ENCODE measurements at places on chromosomes 13 and 19.

- DNase-seq: no peak
Measured at GRCh38 chr13:91745967-91746366, 347.5 kb downstream of the GPC5 start.

DNA sequence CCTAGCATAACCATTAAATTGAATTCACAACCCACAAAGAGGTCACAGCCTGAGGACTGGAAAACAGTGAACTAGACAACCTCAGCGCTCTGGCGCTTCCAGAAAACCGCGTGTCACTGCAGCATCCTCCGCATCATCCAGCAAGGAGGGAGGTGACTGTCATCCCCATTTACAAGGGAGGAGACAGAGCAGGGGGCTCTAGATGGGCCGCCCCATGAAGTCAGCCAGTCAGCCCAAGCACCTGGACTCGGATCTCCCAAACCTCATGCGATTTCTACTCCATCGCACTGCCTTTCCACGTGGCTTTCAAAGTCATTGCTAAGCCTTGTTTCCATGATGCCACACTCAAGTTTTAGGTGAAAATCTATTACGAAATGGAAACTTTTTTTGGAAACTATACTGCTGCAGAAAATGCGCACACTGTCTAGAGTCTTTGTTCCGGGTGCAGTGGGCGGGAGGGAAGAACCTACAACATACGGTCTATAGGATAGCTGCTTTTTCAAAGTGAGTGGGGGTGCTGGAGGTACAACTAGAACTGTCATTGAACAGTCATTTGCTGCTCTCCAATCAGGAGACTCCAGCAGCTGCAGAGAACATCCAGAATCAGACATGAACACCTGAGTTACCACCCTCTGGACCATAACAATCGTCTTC, 2.8 kb downstream of the AP3D1 start:
- no peak for DNase-seq

DNA sequence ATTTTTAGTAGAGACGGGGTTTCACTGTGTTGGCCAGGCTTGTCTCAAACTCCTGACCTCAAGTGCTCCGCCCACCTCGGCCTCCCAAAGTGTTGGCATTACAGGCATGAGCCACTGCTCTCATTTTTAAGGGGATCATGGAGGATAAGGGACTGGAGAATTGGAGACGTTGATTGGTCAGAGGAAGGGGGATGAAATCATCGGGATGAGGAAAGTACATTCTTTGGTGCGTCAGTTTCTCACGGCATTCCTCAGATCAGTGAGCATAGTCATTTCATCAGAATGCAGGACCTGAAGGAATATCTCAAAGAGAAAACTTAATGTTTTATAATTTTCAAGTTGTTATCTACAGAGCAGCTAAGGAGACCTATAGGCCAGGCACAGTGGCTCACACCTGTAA, 14.0 kb downstream of the ZNF114 start:
- DNase-seq: no peak

DNA sequence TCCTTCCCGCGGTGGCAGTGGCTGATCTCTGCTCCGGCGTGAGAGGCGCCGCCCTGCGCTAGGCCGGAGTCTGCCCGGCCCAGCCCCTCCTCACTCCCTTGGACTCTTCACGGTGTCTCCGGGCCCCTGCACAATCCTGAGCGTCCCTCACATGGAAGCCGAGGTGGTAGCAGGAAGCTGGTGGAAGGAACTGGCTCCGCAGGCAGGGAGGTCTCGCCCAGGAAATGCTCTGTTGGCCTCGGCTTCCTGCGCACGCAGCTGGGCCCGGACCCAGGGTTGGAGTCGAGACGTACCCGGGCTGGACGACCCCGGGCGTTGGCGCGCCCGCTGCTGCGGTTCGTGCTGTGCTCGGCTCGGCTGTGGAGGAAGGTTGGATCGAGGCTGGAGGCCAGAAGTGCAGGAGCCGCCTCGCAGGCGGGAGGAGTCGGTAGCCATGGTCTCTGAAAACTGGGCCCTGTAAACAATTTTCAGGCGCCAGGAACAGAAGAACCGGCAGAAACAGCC, 46.3 kb downstream of the ZNF724 start:
- DNase-seq: no peak

GRCh38 chr19:37077934-37078716, at the start of gene ZNF420:
Gene ZNF420, plus strand, starts transcription at chr19:37078433. Its CDS starts 10,686 bp downstream, at chr19:37089119.
- DNase-seq: peak; percentile 94

DNA sequence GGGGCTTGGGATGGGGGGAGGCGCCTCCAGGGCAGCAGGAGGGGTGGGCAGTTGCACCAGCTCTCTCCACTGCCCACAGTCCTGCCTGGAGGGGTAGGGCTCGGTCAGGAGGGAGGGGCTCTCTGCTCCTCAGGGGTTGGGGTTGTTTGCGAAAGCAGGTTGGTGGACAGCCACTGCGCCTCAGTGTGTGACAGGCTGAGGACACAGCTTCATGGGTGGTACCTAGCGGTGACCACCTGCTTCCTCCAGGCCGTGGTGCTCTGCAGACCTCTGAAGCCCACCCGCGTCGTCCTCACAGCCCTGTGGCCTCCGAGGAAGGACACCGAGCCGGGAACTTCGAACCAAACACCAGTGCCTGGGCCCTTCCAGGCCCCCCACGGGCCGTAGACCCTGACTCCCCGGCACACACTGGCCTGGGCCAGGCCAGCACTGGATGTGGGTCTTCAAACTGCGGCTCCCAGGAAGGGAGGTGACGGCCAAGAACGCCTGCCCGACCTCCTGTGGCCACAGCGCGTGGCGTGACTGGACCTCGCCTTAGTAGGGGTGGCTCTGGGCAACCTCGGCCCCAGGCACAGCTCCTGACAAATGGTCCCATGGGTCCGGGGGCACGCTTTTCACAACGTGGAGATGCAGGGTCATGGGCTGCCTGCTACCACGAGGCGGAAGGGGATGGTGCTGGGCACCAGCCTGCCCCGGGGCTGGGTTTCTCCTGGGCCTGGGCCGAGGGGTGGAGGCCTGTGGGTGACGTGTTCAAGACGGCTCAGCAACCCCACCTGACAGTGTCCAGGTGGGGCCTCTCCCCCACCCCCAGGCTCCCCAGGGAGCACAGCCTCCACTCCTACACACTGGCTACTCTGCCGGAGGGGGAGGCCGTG, 173.2 kb downstream of the KDM4B start:
- DNase-seq: no peak

GRCh38 chr19:7757358-7757757, 5.7 kb upstream of the CLEC4M start:
- no peak for DNase-seq
